ENCODE measurements at places on chromosomes 1 and 21.
A peak's percentile ranks its signal among the peaks of the same experiment; 100 is the strongest.

- no peak for DNase-seq
Measured at GRCh38 chr1:110515891-110516290, 3.1 kb downstream of the KCNA10 start.

DNA sequence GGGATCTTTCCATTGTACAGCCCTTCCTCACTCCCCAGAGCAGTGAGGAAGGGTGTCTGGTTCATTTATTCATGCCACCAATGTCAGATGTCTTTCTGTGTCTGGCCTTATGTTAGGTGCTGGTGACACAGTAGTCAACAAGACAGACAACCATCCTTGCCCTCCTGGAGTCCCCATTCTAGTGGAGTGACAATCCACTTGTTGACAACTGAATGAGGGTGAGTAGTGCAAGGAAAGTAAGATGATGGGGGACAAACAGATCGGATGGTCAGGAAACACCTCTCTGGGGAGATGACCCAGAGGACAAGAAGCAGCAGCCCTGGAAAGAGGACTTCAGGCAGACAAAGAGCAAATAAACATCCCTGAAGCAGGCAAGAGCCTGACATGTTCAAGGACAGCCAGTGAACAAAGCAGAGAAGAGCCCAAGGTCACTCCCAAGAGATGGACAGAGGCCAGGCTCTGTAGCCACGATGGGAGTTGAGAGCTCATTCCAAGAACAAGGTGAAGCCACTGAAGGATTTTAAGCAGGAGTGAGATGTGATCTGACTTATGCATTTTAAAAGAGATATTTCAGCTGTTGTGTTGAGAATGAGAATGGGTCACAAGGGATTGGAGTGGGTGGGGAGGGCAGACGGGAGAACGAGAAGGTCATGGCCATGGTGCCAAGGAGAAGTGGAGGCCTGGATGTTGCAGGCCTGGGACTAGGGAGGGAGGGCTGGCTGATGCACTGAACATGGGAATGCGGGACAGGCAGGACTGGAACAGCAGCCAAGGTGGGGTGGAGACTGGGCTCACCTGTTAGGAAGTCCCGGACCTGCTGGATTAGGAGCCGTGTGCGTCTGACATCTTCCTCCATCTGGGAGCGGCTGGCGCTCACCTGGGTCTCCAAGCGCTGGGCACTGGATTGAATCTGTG is 30.2 kb downstream of the LAMB3 start:
- no peak for DNase-seq

GRCh38 chr21:37149411-37149810 is 76.4 kb downstream of the TTC3 start:
- no peak for DNase-seq

DNA sequence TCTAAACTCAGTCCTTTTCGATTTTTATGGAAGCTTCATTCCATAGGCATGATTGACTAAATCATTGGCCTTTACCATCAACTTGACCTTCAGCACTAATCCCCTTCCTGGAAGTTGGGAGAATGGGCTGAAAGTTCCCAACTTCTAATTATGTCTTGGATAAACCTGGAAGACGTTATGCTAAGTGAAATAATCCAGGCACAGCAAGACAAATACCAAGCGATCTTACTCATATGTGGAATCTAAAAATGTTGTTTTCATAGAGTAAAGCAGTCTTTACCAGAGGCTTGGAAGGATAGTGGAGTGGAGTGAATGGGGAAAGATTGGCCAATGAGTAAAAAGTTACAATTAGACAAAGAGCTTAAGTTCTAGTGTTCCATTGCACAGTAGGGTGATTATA is 1453.2 kb downstream of the PLA2G4A start:
- no peak for DNase-seq

DNA sequence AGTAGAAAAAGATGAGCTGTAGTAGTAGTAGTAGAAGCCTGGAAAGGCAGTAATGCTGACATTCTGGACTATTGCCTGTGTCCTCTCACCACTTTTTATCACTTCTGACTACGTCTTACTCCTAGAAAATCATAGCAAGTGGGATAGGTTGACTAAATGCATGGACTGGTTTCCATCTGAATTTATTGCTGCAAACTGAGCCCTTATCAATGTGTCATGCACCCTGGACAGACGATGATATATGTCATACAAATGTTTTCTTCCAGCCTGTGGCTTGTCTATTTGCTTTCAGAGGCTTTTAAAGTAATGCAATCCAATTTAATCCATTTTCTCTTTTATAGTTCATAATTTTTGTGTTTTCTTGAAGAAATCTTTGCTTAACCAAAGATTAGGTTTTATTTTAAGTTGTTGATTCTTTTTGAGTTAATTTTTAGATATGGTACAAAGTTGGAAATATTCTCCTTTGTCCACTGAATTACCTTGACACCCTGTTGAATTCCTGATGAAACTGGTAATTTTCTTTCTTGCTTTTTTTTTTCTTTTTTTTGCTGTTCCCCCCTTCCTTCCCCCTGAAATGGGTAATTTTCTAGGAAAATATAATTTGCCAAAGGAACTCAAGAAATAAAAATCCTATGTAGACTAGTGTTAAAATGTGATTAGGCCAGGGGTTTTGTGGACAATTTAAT is 47.1 kb downstream of the PHACTR4 start:
- DNase-seq, result no peak

- DNase-seq, result peak; percentile 27
Measured at GRCh38 chr1:247373721-247374141, 42.1 kb upstream of the ZNF496 start.

- DNase-seq, result peak; percentile 74
Measured at GRCh38 chr1:17635811-17636210, 96.3 kb downstream of the ARHGEF10L start.

GRCh38 chr1:89429062-89429461 is 65.2 kb downstream of the GBP6 start:
- no peak for DNase-seq

DNA sequence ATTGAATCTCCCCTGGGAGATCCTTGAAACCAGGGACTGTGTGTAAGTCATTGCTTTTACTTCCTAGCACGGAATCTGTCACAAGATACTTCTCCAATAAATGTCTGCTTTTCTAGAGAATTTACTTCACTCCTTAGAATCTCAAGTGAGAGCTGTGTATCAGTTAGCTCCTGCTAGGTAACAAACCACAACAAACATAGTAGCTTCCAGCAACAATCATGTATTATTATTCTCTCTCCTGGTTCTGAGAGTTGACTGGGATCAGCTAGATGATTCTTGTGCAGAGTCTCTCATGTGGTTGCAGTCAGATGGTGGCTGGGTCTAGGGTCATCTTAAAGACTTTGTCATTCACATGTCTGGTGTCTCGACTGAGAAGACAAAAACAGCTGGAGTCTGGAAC is 166.9 kb upstream of the UBE2U start:
- DNase-seq, result no peak

DNA sequence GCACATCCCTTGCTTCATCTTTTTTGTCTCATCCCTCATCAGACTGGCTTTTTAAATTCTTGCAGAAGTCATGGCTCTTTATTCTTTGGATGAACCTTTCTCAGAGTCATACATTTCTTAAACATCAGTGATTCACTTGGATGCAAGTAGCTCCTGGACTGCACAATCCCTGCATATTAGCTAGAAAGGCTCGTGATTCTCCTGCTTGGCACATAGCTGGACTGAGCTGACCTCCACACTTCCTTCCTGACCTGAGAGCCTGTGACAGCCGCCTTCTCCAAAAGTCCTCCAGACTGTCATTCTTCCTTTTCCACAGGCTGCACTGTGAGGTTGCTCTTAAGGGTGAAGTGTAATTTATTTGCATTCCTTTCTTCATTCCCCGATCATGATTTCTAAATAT is 109.4 kb downstream of the RGL1 start:
- no peak for DNase-seq

- peak; percentile 65 for DNase-seq
Measured at GRCh38 chr1:226662642-226663326, 76.3 kb downstream of the ITPKB start.

- no peak for DNase-seq
Measured at GRCh38 chr1:19405761-19406487, 79.4 kb downstream of the CAPZB start.

- DNase-seq, result no peak
Measured at GRCh38 chr1:93433407-93433961, 14.4 kb upstream of the FNBP1L start.

GRCh38 chr1:113928941-113929749 is at the start of gene HIPK1:
TSS of gene HIPK1 (plus strand) at chr1:113929324.
- peak; percentile 79 for DNase-seq

GRCh38 chr1:101364370-101365120 is 127.7 kb downstream of the S1PR1 start:
- no peak for DNase-seq

DNA sequence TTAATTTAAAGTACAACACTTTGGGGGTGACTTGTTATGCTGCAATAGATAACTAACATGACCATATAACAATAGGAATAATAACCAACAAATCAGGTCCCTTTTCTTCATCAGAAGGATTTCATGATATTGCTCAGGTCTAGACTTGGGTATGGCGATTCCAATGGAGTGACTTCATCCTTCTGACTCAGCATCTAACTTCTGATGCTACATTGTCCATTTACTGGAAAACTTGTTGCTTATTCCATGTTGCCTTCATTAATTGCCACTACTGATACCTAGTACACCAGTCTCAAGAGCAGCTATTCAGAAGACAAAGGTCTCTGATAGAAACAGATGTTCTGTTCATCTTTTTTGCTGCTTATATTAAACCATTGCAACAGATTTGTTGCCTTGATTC is 324.3 kb downstream of the TGFB2 start:
- no peak for DNase-seq

- DNase-seq, result no peak
Measured at GRCh38 chr1:170662561-170663403, 1.1 kb upstream of the PRRX1 start.

DNA sequence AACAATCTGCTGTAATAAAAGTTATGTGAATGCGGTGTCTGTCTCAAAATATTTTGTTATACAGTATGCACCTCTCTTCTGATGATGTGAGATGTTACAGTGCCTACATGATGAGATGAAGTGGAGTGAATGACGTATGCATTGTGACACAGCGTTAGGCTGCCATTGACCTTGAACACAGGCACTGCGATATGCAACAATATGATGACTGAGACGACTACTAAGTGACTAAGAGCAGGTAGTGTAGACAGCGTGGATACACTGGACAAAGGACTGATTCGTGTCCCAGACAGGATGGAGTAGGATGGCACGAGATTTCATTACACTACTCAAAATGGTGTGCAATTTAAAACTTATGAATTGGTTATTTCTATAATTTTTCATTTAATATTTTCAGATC is 8.4 kb downstream of the SGIP1 start:
- no peak for DNase-seq

GRCh38 chr1:159763686-159764085 is 17.1 kb upstream of the DUSP23 start:
- DNase-seq, result no peak

- peak; percentile 96 for DNase-seq
Measured at GRCh38 chr1:92583821-92584760, 97.4 kb upstream of the GFI1 start.

DNA sequence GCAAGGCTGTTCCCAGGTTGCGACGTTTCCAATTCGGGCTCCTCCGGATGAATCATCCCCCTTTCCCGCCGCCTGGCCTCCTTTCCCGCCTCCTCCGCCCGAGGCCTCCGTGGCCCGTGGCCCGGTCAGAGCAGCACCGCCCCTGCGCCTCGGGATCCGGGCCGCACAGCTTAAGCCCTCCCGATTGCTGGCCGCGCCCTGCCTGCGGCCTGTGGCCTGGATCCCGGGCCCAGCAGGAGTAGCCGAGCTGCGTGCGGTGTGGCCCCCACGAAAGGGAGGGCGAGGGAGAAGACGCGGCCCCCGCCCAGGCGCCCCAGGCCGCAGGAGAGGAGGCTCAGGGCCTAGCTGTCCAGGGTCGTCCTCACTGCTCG is 1.0 kb downstream of the TMEM200B start:
- DNase-seq, result no peak

DNA sequence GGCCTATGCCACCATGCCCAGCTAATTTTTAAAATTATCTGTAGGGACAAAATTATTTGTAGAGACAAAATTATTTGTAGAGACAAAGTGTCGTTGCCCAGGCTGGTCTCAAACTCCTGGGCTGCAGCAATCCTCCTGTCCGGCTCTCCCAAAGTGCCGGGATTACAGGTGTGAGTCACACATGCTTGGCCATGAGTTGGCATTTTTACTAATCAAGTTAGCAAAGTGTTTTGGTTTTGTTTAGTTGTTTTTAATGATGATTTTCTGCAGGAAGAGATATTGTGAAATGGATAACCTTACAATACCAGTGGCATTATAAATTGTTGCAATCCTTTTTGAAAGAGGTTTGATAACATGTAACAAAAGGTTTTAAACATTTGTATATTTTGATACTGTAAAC is 65.3 kb upstream of the MAGI3 start:
- DNase-seq, result no peak

DNA sequence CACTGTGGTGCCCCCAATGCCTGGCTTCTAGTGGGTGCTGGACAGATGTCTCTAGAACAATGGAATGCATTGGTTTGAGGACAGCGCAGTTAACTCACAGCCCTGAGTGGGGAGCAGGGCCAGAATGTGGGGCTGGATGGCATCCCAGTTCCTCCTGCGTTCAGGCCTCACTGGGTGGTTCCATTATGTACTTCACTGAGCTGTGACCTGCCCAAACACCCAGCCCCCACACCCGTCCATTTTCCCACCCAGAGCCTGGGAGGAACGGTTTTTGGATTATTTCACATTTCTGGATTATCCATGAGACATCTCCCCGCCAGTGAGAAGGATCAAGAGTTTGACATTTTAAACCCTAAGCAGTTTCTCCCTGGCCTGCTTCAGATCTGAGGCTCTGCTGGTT is 55.3 kb upstream of the WASF2 start:
- DNase-seq, result no peak

DNA sequence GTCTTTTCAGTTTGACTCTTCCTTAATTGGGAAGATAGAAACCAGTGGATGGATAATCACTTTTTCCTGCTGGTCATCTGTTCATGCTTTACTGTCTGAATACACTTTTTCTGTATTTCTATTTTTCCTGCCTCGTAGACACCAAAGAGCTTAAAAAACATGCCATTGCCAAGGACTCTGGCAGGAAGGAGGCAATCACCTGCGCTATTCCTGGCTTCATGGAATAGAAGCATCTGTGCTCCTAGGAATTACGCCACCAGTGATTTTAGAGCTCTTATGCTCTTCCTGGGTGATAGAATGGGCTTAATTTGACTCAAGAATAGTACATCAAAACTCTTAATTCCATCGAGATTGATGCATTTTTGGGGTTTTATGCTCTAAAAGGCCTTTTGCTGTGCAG is 15.7 kb downstream of the OR2B11 start:
- DNase-seq, result no peak

GRCh38 chr1:84303314-84303830 is 1.9 kb downstream of the SAMD13 start:
- peak; percentile 13 for DNase-seq

- DNase-seq, result no peak
Measured at GRCh38 chr21:16241016-16241415, 511.2 kb downstream of the USP25 start.

GRCh38 chr1:75152092-75152491 is 17.9 kb downstream of the LHX8 start:
- DNase-seq, result no peak

GRCh38 chr1:148318123-148318903 is 164.8 kb downstream of the PPIAL4G start:
- DNase-seq, result peak; percentile 74

DNA sequence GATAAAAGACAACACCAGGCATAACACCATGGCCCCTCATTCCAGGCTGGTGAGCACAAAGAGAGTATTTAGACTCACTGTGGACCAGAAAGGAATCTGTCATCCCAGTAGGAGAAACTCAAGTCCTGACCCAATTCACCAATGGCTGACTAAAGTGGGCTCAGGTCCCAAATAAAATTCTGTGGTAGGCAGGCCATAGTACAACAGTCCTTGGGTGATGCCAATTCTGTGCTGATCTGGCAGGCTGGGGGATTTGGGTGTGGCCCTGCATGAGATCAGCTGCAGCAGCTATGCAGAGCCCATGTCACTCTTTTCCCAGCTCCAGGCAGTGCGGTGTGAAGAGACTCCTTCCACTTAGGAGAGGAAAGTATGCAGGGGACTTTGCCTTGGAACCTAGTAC is 245.1 kb downstream of the LBR start:
- no peak for DNase-seq
